Sciatic nerve (tissue), 2 donors: ENCODE measurements at places on chromosomes 11 and 22.

- no peak for DNase-seq
Measured at GRCh38 chr22:37749226-37749625, 52.4 kb downstream of the TRIOBP start.

- DNase-seq, result no peak
Measured at GRCh38 chr11:132683602-132684001, 848.7 kb downstream of the OPCML start.

DNA sequence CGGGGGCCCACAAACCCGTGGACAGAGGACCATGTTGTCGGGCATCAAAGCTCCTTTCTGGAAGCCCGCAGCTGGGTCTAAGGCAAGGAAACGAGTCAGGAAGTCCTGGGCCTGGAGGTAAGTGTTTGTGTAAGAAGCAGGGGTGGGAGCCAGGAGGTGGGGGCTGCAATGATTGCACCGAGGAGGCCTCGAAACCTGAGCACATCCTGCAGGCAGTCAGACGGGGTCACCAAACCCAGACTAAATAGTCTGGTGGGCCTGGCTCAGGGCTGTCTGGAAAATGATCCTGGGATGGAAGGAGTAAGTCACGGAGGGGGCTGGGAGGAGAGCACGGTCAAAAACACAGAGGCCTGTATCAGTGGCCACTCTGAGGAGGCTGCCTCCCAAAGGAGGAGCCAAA, 539.2 kb downstream of the MN1 start:
- DNase-seq, result no peak

GRCh38 chr11:95668131-95668530, 121.5 kb downstream of the FAM76B start:
- DNase-seq, result no peak

- no peak for DNase-seq
Measured at GRCh38 chr11:83909579-83910534, 623.7 kb upstream of the CCDC90B start.

- DNase-seq, result no peak
Measured at GRCh38 chr11:78840200-78840599, 265.5 kb upstream of the NARS2 start.
